ENCODE measurements at places on chromosomes 4 and X.
A peak's percentile ranks its signal among the peaks of the same experiment; 100 is the strongest.

GRCh38 chr4:35793045-35793722, 451.1 kb downstream of the ARAP2 start:
- DNase-seq = no peak

DNA sequence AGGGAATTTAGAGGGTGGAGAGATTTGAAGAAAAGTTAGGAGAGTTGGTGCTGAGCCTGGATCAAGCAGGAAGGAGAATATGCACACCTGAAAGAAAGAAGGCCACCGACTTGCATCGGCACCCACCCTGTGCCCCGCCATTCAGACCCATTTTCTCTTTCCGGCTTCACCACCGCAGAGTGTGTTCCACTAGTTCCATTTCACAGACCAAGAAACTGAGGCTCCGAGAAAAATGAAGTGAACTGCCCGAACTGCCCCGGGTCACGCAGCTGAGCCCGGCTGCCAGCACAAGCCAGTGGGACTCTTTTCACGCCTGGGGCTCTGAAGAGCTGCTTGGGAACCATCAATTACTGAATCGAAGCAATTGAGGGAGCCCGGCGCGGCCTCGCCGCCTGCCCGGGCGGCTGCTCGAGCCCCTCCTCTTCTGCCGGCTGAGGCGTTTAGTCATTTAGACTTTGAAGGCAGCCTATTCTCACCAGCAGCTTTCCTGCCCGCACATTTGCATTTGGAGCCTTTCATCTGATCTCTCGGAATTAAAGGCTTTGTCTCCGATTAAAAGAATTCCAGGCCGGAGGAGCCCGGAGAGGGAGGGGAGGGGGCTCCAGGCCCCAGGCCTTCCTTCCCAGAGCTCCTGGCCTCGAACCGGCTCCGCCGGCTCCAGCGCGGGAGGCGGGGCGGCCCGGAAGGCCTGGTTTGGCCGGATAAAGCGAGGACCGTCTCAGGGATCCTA, 140.2 kb upstream of the PJA1 start:
- DNase-seq = no peak

DNA sequence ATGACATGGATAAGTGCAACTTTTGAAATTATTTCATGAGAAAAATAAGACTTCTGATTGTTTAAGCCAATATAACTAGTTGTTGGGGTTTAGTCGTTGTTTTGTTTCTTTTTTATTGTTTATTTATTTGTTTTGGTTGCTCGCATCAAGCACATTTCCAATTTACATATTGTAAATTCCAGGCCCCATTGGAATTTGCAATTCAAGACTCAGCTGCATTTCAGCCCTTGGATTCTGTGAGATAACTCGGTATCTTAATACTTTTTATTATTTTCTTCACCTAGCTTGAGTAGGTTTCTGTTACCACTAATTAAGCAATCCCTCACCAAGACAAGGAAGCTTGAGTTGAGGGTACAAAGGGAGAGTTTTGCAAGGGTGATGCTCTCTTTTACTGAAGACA, 318.3 kb upstream of the GATB start:
- DNase-seq = no peak

- DNase-seq = no peak
Measured at GRCh38 chrX:69130439-69130838, 34.8 kb downstream of the PJA1 start.

DNA sequence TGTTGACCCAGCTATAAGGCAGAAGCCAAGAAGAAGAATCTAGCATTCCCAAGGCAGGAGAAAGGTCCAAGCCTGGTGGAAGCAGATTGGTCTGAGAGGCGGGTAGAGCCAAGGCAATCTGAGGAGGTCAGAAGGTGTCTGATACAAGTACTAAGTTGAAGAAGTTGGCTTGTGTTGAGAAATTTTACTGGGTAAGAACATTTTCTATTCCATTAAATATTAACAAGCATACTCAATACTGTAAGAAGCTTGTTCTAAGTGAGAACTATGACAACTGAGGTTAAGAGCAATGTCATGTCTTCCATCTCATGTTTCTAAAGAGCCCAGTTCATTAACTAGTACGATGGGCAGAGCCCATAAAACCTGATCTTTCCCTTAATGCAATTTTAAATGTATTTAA, 75.0 kb downstream of the FAM13A start:
- DNase-seq = no peak

DNA sequence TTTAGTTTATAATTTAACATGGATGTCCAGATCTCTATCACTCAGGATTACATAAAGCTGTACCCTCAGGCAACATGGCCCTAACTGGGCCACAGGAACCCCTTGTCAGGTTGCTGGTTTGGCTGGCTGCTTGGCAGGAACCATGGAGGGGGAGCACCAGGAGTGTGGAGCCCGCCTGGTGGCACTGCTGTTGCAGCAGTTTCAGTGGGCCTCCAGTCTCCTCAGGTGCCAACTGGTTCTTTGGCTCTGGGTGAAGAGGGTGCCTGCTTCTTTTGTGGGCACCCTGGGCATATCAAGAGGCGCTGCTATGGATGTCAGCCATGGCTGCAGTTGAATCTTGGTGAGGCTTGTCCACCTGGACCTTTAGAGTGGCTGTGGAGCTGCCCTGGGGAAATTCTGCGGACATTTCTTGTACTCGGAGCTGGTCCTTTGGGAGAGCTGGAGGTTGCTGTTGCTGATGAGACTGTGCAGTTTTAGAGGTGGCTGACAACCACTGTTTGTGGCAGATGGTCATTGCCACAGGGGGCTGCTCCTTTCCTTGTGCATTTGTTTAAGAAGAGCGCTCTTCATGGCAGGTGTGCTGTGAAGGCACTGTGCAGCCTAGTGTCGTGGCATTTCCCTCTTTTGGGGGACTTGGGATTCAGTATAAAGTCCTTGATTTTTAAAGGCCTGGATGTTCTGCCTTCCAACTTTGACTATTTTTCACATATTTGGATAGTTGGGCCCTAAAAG, 10.3 kb upstream of the SMIM14 start:
- no peak for DNase-seq

DNA sequence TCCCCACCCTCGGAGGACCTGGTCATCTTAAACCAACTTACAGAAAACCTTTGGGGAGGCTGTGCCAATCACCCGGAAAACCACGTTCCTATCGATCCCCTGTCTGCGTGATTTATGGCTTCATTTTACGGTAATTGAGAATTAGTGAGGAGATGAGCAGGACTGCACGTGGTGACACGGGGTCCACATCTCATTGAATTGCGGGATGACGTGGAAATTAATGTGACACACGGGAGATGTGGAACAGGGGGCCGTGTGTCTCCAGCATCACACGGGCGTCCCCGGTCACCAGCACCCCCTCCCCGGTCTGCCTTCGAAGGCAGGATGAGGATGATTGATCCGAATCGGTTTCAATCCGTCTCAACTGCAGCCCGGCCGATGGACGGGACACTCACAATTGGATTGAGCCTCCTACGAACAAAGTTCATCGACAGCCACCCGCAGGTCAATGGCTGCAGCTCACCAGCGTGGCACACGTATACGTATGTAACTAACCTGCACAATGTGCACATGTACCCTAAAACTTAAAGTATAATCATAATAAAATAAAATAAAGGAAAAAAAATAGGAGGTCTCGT, 160.3 kb downstream of the SHOX start:
- DNase-seq = no peak

DNA sequence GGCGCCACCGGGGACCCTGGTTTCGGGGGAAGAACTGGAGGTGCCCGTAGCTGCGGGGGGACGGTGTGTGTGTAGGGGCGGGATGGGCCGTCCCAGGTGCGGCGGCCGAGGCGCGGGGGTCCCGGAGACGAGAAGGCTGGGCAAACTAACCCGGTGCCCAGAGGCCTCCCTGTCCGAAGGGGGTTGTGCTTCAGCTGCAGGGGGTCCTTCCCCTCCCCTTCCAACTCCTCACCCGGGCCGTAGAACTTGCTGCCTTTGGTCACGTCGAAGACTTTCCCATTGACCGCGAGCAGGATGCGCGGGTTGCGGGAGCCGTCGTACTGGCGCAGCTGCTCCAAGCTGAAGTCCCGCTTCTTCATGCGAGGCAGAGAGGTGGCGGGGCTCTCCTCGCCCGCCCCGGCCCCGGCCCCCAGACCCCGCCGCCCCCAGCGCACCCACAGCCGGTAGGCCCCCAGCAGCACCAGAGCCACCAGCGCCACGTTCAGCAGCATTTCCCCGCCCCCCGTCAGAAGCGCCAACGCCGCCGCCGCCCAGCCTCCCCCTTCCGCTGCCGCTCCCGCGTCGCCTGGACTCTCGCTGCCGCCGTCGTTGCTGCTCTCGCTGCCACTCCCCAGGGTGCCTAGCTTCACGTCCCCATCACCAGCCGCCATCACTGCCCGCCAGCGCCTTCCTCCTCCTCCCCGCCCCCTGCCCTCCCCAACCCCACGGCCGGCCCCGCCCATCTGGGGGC, at the start of gene PGRMC2:
PGRMC2 (minus strand) TSS at position 673 of the 730 bp plus-strand sequence; CDS start at position 650, 23 bp downstream.
- no peak for DNase-seq

- DNase-seq = no peak
Measured at GRCh38 chr4:137312257-137312656, 220.0 kb downstream of the PCDH18 start.

GRCh38 chr4:98626350-98626749, 32.1 kb downstream of the TSPAN5 start:
- DNase-seq = no peak

DNA sequence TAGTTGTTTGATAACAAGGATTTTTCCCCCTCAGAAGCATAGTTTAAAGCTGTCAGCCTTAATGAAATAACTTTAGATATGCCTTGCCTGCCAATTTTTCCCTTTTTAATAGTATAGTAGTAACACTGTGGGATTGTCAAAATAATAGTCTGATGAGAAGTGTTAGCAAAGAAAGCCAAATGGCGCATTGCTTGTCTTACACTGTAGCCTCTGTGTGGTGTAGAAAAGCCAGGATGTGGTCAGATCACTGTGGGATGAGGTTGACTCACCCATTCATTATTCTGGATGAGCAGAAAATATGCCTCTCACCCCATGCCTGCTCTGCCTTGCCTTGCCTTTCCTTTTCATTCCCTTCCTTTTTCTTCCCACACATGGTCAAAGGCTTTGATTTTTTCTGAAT, 257.8 kb upstream of the NRK start:
- no peak for DNase-seq

DNA sequence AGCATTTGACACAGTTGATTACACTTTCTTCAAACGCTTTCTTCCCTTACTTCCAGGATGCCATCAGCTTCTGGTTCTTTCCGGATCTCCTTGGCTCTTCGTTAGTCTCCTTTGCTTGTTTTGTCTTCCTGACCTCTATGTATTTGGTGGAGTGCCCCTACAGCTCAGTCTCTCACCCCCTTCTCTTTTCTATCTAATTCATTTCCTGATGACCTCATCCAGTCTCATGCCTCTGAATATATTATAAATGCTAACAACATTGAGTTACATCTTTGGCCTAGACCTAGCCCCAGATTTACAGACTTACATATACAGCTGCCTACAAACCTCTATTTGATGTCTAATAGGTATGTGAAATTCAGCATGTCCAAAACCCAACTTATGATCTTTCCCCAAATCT, 16.5 kb upstream of the LEF1 start:
- DNase-seq = no peak

DNA sequence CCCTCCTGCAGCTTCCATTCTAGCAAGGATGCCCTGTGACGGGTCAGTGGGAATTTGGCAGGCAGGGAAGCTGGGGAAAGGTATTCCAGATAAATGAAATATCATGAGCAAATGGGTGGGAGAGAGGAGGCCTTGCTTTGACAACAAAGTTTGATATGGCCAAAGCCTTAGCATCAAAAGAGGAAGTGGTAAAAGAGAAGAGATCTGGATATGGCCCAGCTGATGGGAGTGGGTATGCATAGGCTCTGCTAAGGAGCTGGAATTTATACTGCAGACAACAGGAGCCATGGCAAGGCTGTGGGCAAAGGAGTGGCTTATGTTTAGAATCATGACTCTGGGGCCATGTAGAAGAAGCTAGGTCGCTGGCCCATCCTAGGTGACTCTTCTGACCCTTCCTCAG, 89.2 kb downstream of the PJA1 start:
- DNase-seq = no peak

DNA sequence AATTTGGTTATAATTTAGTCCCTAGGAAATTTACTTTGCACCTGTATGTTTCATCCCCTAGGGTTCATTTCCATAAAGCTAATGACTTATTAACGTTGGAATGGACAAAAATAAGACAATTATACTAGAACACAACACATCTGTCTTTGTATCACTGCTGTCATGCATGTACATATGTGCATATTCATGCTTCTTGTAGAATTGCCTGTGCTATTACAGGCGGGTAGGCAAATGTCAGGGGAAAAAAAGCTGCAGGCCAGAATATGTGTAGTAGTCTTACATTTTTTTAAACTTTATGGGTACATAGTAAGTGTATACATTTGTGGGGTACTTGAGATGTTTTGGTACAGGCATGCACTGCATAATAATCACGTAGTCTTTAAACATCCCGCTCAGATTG, 209.6 kb downstream of the NLGN4X start:
- DNase-seq = no peak

DNA sequence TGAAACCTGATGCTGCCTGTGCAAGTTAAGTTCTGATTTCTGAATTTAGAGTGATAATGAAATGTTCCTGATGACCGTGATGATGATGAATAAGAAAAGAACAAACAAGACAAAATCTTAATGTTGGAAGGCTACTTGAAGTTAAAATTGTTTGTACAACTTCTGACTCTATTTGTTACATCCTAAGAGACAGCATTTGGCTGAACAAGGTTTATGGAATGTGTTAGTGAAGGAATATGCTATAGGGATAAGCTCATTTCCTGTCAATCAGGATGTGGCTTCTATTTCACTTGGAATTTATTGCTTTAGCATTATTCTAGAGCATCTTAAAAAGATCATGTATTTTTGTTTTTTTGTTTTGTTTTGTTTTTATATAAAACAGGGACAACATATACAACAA, 267.5 kb downstream of the FAT4 start:
- no peak for DNase-seq

GRCh38 chrX:116841290-116841689, 378.5 kb upstream of the CT83 start:
- DNase-seq = no peak

GRCh38 chr4:23384741-23385140, 505.1 kb downstream of the PPARGC1A start:
- no peak for DNase-seq

GRCh38 chr4:159248384-159249178, 145.7 kb downstream of the RAPGEF2 start:
- peak; percentile 5 for DNase-seq

GRCh38 chr4:83228231-83228630, 56.4 kb downstream of the COQ2 start:
- DNase-seq = no peak

DNA sequence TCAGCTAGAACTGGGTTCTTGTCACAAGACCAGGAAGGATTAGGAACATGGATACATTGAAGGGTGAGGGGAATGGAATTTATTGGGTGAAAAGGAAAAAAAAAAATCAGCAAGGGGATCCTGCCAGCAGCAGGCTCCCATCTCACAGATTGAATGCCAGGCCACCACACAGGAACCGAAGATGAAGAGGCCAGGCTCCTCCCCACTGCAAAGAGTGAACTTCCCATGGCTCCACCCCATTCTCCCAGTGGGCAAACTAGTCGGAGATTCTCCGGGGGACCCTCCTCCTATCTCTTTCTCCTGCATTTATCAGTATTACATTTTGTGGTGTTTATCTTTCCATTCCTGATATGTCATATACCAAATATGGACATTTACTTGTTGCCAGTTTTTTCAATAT, 46.0 kb upstream of the MAGED1 start:
- no peak for DNase-seq

Data from NCI-H2107 (cell line).